ENCODE measurements at places on chromosomes 16 and 17.

DNA sequence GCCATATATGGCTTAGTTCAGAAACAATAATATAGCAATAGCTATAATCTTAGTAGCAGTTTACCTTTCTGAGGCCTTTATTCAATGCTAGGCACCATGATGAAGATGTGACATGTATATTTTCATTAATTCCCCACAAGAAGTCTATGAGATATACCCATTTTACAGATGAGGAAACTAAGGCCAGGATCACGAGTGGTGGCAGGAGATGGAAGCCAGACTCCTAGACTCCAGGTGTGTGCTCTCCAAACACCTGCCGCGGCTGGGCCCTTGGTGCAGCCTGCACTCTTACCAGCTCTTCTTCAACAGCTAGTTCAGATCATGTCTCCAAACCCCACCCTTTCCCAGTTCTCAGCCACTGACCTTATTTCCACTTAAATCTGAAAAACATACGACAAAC, 15.2 kb downstream of the NXPH3 start:
- DNase-seq, result no peak

DNA sequence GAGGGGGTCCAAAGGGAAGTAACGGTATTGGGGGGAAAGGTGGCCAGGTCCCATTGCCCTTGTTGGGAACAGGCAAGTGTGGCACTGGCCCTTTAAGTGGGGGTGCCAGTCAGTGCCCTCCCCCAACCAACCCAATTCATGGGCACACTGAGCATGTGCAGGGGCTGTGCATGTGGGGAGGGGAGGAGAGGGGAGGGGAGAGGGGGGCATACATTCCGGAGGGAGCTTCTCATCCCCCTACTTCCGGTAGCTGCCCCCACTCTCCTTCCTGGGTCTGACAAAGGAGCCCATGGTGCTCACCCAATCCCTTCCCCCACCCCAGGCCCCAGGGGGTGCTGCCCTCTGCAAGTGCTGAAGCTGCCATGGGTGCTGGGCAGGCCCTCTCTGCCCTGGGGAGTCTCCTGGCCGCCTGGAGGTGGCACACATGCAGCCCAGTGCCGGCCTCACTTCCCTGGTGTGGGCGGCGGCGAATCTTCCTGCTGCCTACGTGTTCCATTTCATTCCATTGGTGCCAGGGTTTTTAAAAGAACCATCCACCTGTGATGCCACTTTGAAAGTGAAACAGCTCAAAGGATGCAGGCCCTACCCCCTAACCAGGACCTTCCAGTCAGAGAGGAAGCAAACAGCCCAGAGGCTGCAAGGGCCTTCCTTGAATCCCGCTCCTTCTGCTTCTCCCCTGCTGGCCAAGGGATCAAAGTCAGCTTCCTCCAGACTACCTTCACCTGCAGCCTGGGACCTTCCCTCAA, 11.0 kb downstream of the HEXIM2 start:
- DNase-seq, result peak; percentile 92

- DNase-seq, result no peak
Observed at GRCh38 chr17:39781031-39781860, 43.5 kb downstream of the GRB7 start.

- DNase-seq, result no peak
Observed at GRCh38 chr16:5917436-5918195, 820.0 kb upstream of the EEF2KMT start.

DNA sequence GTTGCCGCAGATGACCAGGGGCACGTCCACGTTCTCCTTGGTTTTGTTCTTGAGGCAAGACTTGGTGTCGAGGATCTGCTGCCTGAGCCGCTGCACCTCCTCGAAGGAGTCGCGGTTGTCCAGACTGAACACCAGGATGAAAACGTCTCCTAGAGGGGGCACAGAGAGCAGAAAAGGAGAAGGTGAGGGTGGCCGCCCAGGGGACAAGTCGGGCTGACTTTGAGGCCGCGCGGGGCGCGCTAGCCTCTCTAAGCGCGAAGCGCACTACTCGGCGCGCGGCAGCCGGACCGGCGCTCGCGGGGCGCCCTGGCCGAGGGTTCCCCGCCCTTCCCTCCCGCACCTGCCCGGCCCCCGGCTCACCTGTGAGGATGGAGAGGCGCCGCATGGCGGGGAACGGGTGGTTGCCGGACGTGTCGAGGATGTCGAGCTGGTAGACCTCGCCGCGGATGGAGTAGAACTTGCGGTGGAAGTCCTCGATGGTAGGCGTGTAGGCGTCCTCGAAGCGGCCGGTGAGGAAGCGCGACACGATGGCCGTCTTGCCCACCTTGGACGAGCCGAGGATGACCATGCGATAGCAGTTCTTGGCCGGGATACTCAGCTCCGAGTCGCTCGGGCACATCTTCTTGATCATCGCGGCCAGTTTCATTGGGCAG, 533 bp downstream of the RASD1 start:
- DNase-seq, result no peak

- DNase-seq, result no peak
Observed at GRCh38 chr16:84166796-84167695, 19.8 kb downstream of the TAF1C start.

GRCh38 chr16:25045696-25046381, 30.7 kb upstream of the ARHGAP17 start:
- DNase-seq, result peak; percentile 50

DNA sequence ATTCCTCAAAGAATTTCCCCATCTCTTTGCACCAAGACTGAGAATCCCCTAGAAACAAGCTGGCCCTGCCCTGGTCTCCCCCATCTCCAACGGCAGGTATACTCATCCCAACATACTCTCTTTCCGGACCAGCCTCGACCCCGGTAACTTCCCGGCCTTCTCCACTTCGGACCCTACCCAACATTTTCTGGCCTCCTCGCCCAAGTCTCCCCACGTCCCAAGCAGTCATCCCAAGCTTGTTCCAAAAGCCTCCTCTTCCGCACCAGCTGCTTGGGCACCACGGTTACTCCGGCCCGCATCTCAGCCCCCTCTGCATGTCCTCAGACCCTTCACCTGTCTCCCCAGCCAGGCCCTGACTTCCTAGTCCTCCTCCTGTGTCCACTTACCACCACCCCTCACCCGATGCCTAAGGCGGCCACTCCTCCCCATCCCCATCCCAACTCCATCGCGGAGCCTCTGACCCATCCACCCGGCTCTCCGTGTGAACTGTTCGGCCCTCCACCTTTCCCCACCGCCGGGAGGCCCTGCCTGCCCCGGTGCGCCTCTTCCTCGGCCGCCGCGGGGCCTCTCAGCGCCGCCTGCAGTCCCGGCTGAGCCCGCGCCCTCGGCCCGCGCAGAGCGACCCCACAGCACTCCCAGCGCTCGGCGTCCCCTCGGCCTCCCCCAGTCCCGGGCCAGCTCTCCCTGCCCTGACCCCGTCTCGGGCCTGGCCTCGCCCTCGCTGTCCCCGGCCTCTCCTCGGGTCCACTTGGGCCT, 994 bp downstream of the PITPNA start:
- no peak for DNase-seq

DNA sequence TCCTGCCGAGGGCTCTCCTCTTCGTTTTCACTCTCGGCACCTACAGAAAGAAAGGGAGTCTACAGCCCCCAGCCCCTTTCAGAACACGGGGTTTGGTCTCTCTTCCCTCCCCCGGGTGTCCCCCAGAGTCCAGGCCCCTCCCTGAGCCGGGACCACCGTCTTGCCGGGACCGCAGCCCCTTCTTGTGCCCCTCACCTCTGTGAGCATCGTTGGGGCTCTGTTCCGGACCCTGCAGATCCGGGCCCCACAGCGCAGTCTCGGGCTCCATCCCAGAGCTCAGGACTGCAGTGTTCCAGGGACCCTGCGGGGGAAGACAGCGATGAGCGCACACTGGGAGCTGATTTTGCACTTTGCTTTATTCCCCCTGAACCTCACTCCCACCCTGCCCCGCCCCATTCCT, 2.8 kb downstream of the ZNF629 start:
- DNase-seq, result no peak

DNA sequence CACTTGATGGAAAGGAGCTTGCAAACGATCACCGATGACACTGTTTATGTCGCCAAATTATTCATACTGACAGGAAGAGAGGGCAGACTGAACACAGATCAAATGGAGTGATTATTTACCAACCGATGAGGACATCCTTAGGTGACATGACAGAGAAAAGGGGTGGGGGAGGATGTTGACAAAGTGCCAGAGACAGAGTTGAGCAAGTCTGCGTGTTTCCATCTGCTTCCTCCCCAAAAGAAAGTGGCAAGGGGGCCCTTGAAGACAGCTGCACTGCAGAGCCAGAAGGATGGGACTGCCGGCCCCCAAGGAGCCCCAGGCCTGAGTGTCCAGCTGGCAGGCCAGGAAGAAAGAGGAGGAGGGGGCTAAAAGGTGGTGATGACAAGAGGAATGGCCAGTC, 191.0 kb upstream of the RPL38 start:
- no peak for DNase-seq

DNA sequence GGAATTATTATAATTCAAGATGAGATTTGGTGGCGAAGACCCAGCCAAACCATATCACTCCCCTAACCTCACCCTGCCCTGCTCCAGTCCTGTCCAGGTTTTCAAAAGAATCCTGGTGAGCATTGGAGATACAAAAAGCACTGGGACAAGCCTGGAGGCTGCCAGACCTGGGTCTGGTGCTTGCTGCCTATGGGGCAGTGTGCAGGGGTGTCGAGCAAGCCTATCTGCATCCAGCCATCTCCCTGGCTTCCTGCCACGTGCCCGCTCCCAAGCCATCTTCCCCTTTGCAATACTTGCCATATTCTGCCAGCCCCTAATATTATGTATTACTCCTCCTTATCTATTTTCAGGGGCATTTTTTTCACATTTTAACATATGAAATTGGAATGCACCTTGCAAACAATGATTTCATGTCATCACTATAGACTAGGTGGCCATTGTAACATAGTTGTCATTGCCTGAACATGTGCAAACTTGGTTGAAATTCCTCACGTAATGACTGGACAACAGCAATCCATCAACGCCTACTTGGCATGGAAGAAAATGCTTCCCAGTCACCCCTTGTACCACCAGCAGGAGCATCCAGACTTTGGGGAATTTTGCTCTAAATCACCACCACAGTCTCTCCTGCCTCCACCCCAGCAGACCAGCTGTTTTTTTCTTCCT, 8.1 kb upstream of the KDM8 start:
- no peak for DNase-seq

- peak; percentile 89 for DNase-seq
Observed at GRCh38 chr17:38559051-38559879, 46.5 kb downstream of the SRCIN1 start.

DNA sequence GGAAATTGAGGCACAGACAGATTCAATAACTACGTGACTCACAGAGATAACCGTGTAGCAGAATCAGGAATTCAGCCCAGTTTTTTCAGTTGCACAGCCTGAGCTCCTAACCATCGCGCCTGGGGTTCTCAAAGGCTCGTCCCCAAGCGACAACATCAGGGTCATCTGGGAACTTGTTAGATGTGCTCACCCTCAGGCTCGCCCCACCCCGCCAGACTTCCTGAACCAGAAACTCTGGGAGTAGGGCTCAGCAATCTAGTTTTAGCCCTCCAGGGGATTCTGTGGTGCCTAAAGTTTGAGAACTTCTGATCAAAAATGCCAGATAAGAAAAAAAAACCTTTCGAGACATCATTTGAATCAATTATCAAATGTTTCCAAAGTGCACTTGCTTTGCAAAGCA, 559.8 kb downstream of the WWOX start:
- no peak for DNase-seq

DNA sequence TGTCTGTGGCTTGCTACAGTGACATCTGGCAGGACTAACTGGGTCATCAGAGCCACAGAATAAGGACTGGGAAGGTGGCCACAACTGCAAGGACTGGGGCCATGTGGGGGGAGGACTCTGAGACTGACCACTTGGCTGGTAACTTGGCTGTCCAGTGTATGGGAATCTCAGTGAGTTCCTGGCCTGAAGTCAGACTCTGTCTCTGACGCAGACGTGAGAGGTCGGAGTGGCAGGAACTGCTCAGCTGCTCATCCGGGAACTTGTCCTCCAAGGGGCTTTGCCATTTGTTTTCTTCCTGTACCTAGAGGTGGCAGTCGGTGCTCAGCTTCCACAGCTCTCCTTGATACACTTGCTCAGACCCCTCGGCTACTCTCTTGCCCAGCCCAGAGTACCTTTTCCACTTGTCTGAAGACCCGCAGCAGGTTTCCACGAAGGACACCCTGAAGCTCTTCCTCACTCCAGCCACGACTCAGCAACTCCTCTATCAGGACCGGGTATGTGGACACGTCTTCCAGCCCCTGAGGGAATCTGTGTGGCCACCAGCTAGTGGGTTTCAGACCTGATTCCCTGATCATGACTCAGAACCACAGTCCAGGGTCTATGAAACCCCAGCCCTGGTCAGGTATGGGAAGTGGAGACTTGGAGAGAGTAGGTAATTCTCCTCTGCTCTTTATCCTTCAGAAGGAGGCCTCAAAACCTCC, 7.3 kb upstream of the DPEP3 start:
- no peak for DNase-seq

DNA sequence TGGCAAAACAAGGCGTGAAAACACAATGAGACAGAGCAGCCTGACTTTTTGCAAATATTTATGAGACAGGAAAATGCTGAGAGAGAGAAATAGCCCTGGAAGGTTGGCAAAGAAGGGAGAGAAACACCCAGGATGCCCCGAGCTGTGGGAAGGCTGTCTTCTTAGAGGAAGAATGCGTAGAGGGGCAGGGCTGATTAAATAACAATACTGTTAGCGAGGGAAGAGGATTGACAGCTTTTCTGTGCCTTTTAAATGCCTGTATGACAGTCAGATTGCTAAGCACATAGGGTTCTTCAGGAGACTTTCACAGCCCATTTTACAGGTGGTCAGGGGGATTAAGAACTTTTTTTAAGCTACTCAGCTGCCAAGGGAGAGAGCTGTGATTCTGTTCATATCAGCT, 219.2 kb downstream of the SHISA9 start:
- DNase-seq, result no peak

DNA sequence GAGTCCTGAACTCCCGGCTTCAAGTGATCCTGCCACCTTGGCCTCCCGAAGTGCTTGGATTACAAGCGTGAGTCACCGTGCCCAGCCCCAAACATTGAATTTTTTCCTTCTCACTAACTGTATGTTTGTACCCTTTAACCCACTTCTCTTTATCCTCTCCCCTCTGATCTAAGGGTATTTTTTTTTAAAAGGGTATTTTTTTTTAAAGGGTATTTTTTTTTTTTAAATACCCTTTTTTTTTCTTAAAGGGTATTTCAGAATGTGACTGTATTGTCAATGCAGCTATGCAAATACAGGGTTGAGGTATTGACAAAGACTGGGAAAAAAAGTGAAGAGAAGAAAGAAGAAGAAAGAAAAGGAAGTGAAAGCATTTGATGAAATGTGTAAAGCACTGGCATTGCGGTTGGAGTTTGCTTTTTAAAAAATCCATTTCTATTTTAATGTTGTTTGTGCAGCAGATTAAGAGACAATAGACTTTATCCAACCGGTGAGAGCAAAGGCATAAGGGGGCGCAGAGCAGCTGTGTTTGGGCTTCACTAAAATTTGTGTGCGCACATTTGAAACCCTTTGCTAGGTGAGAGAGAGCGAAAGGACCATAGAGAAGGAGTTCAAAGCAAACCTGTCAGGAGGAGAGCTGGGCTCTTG, 42.4 kb downstream of the SYT17 start:
- DNase-seq, result no peak
